ENCODE measurements at places on chromosomes 5 and 9. TPM values are rescaled to one million over a fixed set of nuclear protein-coding genes. Genes with fewer than 3 reads are reported as not detected.

PGM5 gene
- 70.9 TPM for total RNA-seq

PAM gene
- 940 TPM for total RNA-seq

PCDHB12 gene
- total RNA-seq: 19.7 TPM

RMRP gene
- 17,070 TPM for total RNA-seq

ZBTB43 gene
- total RNA-seq: 2.4 TPM

RETREG1 gene
- total RNA-seq: 2.9 TPM

NFIB gene
- total RNA-seq: 99.9 TPM

CDH12 gene
- total RNA-seq: 0.11 TPM

ZNF300 gene
- 2.9 TPM for total RNA-seq

TTF1 gene
- total RNA-seq: 2.3 TPM

BHMT2 gene
- total RNA-seq: 2.9 TPM

PITX1 gene
- 23.8 TPM for total RNA-seq

SV2C gene
- not detected for total RNA-seq

GRCh38 chr5:3179220-3179619, 416.4 kb upstream of the IRX1 start:
- no peak for DNase-seq

DNA sequence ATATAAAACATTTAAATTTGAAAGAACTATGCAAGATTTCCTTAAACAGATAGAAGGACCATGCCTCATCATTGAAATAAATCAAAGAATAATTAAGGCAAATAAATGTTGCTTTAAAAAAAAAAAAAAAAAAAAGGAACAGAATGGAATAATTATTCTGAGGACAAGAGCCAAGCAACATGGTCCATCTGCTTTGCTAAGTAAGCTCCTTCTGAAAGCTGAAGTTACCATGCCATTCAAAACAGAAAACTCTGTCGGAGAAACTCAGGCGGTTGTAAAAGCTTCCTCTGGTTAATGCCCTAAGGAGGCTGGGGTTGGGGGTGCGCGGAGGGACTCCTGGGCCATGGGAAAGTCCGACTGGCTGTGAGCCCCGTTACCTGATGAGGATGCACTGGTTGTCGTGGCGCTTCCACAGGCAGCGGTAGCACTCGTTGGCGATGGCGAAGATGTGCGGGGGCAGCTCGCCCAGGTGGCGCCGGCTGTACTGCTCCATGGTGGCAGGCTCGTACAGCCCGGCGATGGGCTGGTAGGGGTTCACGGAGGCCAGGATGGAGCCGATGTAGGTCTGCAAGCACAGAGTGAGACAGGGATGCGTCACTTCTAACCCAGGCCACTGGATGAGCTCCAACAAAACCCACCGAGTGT, 141.7 kb downstream of the MYO10 start:
- DNase-seq: no peak

- no peak for DNase-seq
Measured at GRCh38 chr5:170151097-170151831, 45.6 kb downstream of the FOXI1 start.

DNA sequence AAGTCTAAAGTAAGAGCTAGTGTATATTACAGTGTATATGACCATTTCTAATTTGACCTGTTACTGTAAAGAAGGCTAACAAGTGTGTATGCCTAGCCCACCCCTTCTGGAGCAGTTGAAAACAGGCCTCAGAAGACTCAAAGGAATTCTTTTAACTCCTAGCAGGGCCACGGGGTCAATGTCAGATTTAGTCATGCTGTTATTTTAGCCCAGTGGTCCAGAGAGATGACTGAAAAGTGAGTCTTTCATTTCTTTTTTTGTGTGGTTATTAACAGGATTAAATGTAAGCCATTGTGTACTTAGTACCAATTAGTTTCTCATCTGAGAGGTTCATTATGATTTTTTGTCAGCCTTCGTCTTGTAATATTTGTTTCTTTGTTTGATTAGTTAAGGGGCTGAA, 24.4 kb downstream of the ZCCHC7 start:
- DNase-seq: no peak

DNA sequence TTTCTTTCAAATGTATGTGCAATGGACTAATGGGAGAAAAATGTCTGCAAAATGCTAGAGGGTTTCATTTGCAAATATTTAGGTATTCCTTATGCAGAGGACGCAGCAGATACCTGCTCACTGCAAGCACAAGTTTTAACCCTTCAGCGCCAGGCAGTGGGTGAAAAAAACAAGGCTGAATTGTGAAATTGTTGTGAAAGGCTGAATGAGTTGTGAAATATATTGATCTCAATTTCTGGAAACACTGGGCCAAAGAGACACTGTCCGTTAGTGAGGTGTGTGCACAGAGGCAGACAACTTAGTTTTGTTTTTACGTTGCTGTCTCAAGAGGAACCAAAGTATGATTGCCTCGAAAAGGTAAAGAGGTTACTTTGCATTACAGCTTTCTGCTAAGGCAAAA, 18.8 kb downstream of the FUBP3 start:
- no peak for DNase-seq

DNA sequence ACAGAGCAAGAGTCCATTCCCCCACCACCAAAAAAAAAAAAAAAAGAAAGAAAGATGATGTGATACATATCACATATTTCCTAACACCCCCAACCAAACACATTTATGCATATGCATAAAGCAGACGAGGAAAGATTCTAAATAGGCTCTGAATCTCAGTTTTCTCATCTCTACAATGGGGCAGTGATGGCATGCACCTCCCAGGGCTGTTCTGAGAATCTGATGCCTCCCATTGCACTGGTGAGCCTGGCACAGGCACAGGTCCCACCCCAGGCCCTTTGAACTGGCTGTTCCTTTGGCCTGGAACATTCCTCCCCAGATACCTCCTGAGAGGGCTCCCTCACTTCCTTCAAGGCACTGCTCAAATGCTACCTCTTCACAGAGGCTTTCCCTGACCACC, 116.5 kb downstream of the C9orf50 start:
- no peak for DNase-seq

GRCh38 chr9:107548298-107549142, 59.0 kb upstream of the KLF4 start:
- peak; percentile 69 for DNase-seq

GRCh38 chr9:136196404-136197083, 8.4 kb downstream of the LHX3 start:
- no peak for DNase-seq

- no peak for DNase-seq
Measured at GRCh38 chr9:102072059-102072764, 333.8 kb upstream of the GRIN3A start.

- no peak for DNase-seq
Measured at GRCh38 chr9:114223564-114224246, 68.4 kb downstream of the COL27A1 start.

GRCh38 chr5:119445544-119445943, 6.8 kb upstream of the HSD17B4 start:
- DNase-seq: no peak

DNA sequence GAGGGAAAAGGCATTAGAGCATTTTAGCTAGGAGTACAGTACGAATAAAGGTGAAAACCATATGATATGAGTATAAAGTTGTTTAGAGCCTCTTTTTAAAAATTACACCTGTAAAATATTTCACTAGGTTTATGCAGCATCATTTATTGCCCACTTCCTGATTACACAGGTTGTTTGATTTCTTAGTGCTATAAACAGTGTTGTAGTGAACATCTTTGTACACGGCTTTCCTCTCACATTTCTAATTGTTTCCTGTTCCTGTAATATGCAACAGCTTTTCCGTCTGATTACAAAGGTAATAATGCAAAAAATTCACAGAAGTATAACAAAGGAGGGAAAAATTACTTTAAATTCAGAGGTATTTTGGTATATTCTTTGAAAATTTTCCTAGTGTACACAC, 13.0 kb downstream of the STOM start:
- no peak for DNase-seq

DNA sequence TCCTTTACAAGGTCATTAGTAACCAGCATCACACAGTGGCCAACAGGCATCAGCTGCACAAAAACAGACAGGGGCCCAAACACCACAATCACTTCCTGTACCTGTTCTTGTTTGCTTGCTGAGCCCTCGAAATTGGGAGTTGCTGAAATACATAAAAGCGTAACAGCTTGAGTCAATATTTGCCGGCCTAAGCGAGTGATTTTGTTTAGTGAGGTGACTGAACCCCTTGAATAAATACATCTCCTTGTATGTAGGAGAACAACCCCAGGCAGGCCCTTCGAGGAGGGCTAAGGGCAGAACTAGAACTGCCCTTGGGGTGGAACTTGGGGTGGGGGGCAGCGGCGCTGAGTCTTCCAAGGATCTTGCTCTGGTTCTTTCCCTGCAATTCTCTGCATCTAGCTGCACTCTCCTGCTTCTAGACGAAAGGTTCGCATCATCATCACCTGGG, 502.5 kb downstream of the RASEF start:
- DNase-seq: no peak

DNA sequence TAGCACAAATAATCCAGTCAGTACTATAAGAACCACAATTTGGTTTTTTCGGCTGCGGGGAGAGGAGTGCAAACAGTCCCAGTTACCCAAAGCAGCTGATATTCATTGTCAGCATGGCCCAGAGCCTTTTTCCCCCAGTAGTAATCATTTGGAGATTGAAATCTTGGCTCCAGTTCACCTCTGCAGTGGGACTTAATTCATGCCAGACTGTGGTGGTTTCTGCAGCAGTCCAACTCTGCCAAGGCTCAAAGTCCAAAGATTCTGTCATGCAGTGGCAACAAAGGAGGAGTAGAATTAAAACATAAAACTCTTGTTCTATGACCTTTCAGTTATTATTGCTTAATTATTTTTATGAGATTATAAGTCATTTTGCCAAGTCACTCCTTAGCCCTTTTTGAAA, 25.0 kb upstream of the TRIM36 start:
- DNase-seq: no peak

DNA sequence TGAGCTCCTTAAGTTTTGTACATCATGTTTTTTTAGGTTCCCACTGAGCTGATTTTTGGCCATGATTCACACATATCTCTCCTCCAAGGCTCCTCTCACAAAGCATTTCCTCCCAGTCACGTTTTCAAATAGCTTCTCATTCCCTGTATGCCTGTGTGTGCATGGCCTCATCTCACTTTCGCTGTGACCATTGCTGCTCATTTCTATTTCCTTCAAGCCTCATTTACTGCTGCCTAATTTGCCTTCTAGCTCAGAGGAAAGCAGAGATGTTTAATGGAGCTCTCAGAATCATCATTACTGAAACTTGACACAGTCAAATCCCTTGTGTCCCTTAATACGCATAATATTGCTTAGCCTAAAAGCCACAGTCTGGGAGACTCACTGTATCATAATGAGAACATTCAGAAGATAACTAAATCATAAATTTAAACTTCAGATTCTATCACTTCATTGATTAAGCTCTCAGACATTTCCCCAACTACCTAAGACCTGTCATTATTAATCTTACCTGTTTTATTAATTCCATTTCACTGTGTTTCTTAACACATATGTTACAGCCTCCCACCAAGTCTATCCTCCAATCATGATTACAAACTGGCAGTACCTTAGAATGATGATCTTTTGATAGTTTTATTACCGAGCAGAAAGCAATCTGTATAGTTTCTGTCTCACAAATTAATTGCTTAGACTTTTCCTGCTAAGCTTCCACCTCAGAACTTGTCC, 278.3 kb upstream of the PTGER4 start:
- no peak for DNase-seq

DNA sequence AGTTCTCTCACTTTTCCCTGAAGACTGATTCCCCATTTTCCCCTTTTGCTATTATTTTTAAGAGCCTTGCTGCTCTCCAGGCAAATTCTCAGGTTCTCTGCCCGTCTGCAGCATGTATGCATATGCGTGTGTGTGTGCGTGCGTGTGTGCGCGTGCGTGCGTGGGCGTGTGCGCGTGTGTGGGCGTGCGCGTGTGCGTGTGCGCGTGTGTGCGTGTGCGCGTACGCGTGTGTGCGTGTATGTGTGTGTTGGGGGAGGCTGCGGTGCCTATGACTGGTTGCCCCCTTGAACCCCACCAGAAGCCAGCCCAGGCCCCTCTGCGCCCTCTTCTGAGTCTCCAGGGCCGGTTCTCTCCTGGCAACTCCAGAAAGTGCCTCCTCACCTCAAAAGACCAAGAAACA, 987 bp upstream of the FOXI1 start:
- peak; percentile 48 for DNase-seq

- DNase-seq: no peak
Measured at GRCh38 chr5:9440517-9440916, 105.4 kb downstream of the SEMA5A start.

DNA sequence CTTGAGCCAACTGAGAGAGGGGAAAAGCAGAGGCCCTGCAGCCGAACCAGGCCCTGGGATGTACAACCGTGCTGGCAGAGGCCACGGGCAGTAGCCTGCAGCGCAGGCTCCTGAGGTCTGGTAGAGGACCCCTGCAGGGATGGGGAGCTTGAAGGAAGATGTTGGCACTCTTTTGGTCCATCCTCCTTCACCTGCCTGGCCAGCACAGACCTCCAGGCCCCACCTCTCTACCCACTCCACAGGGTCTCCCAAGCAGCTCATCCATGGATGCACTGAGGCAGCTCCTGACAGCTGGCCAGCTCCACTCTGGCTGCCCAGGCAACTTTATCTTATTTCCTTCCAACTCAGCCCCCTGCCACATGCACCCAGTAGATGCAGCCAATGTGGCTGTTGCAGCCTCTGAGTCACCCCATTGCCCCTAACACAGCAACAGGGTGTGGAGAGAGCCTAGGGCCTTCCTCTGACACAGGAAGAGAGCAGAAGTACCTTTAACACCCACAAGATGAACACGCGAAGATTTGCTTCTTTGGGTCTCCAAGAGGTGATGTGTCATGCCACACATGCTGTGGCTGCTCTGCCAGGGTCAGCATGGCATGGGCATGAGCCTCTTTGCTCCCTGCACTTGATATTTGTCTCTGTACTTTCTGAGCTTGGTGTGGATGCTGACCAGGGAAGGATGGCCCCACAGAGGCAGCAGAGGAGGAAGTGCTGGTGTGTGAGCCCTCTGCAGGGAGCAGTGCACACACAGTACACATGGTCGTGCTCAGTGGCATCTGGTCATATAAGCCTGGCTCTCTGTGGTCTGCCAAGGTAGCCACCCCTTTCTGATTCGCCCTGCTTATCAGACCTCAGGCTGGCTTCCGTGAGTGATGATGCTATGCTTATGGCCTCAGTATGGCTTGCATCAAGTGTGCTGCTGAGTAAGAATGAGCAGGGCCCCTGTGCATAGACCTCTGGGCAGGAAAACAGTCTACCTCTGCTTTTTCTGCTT, 117.2 kb downstream of the NRG2 start:
- DNase-seq: no peak

Measured in ascending aorta (tissue), 2 donors.